Activated CD8-positive, alpha-beta memory T cell treated with anti-CD3 and anti-CD28 coated beads, Interleukin-2, amount 10 ng/mL, durations not matched to agents 7 days and 5 days (primary cell): ENCODE measurements at places on chromosomes 2 and 18. TPM values are rescaled to one million over a fixed set of nuclear protein-coding genes. Genes with fewer than 3 reads are reported as not detected.

L3MBTL4 gene
- total RNA-seq: not detected

DNA sequence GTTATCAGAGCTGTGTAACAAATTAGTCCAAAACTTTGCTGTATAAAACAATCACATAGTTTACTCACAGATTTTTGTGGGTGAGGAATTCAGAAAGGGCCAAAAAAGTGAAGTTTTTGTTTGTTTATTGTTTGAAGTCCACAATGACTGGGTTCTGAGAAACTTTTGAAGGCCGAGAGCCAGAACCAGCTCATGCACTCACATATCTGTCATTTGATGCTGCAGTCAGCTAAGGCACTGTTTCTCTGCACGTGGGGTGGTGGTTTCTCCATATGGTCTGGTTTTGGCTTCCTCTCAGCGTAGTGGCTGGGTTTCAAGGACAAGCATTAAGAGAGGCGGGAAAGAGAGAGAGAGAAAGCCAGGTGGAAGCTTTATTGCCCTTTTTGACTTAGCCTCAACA lies 131.8 kb downstream of the TWIST2 start:
- DNase-seq: no peak

DNA sequence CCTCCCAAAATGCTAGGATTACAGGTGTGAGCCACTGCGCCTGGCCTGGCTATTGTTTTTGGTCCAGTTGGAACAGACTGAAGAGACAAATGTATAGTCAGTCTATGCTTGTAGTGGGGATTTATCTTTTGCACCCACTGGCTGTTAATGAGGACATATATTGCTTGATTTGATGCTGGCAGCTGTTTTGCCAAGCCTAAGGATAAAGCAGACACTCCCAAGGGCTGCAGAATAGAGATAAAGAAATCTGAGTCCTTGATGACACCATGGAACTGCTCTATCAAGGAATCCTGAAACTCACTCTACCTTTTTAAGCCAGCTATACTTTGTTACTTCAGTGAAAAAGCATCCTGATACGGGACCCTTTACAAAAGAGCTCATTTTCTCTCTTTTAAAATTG lies 43.1 kb upstream of the ENOSF1 start:
- no peak for DNase-seq

IMPACT gene
- total RNA-seq: 6.7 TPM

DNA sequence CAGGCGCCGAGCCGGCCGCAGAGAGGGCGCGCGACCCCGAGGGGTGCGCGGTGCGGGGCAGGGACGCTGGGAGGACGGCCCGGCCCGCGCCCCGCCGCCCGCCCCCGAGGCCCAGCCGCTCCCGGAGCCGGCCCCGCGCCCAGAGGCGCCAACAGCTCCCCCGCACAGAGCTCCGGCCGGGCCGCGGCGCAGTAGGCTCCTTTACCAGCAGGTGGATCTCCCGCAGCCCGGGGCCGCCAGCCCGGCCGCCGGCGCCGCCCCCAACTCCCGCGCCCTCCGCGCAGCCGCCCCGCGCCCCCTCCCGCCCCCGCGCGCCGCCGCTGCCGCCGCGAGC lies 258 bp downstream of the MGAT4A start:
- DNase-seq: peak; percentile 75

CD8A gene
- 686 TPM for total RNA-seq

RPL37A gene
- total RNA-seq: 2,001 TPM

- DNase-seq: no peak
These were observed 140.0 kb downstream of the MEIS1 start for GRCh38 chr2:66574701-66575624.

MSTN gene
- total RNA-seq: not detected

TDRD15 gene
- not detected for total RNA-seq

RPE gene
- total RNA-seq: 60.7 TPM

DDX1 gene
- total RNA-seq: 58.5 TPM

DNA sequence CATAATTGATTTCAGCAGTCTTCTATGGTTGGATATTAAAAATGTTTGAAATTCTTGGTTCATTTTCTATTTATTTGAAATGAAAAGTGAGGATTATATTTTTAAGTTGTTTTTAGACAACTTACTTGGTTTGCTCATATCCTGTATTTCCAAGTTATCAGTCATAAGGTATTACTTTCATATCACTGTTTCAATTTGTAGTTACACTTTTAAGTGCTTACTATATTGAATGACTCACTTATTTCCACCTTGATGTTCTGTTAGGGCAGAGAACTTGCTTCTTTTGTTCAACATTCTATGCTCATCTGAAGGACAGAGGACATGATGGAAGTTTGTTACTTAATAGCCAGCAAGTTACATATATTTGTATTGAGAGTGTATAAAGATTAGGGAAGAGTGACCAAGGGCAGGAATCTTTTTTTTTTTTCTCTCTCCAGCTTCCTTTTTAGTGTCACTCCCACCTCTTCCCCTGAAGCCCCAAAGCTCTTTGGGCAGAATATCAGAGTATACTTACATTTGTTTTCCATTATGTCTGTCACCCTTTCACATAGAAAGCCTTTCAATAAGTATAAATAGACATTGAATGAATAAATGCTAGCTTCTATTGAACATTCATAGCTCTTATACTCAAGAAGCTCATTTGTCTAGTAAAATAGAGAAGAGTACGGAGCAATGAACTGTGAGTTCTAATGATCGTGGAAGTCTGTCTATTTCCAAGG lies 28.1 kb downstream of the PIK3C3 start:
- DNase-seq: no peak

DNA sequence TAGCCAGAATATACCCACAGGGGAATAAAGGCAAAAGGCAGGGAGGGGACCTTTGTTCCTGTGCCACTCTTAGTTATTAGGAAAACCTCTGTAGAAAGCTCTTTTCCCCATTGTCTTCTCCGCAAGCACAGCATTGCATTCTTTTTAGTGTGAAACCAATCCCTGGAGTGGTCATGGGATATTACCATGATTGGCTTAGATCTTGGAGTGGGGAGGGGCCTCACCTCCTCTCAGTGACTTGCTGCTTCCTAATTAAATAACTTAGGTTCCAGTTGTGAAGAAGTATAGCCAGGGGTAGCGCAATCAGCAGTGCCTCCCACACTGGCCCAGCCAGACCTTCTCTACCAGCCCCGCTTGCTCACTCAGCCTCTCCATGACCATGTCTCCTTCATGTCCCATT lies 49.9 kb upstream of the AFF3 start:
- DNase-seq: no peak

DNA sequence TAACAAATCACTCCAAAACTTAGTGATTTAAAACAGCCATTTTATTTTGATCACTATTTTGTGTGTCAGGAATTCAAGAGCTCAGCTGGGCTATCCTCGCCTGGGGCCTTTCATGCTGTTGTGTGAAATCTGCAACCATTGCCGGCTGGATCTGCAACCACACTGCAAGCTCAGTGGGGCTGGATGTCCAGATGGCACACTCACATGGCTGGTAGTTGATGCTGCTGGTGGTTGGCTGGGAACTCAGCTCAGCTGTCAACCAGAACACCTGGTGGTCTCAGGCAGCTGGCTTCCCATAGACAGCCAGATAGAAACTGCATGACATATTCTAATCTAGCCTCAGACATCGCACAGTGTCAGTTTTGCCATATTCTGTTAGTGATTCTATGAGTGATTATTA lies 30.6 kb upstream of the AP1S3 start:
- no peak for DNase-seq

UGT1A10 gene
- not detected for total RNA-seq

C2orf76 gene
- 6.2 TPM for total RNA-seq

DNA sequence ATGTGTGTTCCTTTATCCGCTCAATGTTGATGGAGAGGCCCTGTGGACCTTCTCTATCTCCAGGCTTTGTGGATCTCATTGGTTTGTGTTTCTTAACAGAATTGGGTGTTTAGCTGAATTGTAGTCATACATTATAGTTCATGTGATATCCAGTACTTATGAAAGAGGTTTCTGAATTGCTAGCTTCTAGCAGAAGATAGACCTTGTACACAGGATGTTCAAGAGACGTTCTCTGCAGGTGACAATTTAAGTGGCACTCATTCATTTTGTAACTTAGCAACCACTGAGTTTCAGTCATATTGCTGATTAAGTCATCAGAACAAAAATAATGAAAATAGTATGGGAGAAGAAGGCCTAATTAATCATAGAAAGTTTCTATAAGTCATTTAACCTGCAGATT lies 279.2 kb downstream of the ALPK2 start:
- DNase-seq: no peak

ZAP70 gene
- 286 TPM for total RNA-seq

DNA sequence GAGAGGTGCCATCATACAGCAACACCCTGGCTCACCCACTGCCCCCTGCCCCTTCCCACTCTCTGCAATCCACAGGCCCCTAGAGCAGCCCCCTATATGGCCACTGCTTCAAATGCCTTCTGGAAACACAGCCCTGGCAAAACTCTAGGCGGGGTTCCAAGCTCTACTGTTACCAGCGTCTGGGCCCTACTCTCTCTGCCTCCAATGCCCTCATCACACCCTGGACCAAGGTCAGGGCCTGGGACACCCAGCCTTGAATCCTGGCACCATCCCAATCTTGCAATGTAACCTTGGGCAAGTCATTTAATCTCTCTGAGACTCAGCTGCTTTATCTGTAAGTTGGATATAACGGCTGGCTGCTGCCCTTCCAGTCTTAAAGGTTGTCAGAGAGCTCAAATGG lies 39.2 kb upstream of the LOXHD1 start:
- DNase-seq: no peak

GRCh38 chr2:218317303-218317630 lies 25.0 kb upstream of the TMBIM1 start:
- no peak for DNase-seq

DNA sequence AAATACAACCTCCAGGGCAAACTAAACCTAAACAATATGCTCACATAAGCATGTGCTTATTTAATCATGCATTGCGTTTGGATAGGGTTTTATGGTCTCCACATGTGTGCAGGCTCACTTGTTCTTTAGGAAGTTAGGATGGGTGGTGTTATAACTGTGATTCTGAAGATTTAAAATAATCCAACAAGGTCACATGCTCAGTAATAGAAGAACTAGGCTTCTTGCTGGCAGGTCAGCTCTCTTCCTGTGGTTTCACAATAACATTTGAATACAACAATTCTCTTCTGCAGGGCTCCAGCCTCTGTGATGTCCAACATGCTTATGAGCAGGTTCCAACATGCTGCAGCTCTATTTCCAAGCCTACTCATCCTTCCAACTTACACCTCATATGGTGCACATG lies 84.0 kb downstream of the MYL12B start:
- no peak for DNase-seq

DNA sequence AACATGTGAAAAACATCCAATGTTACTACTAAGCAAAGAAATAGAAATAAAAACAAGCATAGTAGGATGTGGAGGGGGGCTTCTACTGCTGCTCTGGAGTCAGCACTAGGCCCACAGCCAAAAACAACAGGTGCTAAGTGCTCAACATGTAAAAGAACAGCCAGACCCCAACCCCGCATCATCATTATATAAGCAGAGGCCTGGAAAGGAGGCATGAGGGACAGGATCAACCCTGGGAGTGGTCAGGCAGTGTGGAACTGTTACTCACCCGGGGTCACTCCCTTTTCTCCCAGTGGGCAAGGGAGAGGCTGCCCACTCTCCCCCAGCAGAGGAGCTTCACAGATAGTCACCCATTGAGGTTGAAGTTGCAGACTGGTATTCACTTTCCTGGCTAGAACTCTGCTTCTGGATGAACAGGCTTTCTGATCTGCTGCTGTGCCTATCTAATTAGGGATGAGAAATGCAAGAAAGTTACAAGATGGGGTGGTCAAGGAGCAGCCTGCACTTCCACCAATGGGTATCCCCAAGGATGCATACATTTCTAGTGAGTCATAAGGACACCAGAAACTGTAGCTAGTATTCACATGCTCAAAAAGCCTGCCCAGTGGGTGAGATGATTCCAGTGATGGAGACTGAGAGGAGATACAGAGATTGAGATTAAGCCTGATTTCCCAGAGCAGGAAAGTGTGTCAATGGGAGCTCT lies 480.1 kb upstream of the TCF4 start:
- DNase-seq: no peak

- DNase-seq: no peak
These were observed 75.4 kb upstream of the MAP2 start for GRCh38 chr2:209348433-209348832.

DNA sequence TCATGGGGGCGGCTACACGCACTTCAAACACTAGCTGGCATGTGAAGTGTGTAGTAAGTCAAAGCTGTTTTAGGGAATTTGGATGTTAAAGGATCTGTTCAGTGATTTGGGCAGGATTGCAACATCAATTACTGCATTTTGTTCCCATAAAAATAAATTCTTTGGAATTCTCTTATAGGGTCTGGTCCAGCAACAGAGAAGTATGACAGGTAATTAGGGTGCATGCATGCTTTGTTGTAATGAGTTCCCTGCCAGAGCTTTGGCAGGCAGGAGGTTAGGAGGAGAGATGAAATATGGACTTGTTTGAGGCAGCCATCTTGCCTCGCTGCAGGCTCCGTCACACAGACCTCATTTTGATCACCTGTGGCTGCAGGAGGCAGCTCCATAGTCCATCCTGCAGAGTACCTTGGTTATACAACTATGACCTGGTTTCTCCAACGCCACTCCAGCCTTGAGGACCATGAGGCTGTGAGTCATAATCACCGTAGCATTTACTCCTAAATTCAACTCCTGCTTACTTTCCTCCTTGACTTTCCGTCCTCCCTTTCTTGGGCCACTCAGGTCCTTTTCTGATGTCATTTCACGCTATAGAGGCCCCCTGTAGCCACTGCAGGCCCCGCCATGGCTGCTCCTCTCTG lies 26.5 kb upstream of the EML4 start:
- DNase-seq: no peak

DNA sequence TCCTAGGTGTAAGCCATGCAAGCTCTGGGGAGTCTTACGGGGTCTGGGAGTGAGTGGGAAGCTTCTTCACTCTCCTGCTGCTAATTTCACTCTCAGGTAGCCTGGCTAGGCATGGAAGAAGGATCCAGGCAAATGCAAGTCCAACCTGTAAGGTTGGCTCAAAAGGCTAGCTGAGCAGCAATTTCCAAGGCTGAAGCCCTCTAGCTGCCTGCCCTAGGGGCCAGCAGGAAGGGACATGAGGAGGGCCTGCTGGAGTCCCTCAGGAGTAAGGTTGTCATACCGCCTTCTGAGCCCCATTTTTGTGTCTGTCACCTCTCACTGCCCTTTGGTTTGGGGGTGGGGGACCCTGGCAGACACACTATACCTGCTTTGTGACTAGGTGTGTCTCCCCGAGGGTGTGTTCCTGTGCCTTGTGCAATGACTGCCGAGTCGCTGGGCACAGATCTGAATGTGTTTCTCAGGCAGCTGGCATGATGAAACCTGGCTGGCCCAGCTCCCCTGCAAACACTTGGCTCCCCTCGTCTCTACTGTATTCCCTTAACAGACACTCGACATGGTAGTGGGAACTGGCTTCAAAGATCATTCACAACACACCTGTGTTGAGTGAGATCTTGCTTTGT lies 123.9 kb upstream of the FAM136A start:
- no peak for DNase-seq

GRCh38 chr2:190695739-190696138 lies 46.9 kb downstream of the NAB1 start:
- peak; percentile 56 for DNase-seq
